Urinary bladder (tissue), 4 donors: ENCODE measurements at places on chromosomes 5 and 9. TPM values are rescaled to one million over a fixed set of nuclear protein-coding genes. Genes with fewer than 3 reads are reported as not detected.

NIM1K gene
- total RNA-seq: 0.53 TPM

DNA sequence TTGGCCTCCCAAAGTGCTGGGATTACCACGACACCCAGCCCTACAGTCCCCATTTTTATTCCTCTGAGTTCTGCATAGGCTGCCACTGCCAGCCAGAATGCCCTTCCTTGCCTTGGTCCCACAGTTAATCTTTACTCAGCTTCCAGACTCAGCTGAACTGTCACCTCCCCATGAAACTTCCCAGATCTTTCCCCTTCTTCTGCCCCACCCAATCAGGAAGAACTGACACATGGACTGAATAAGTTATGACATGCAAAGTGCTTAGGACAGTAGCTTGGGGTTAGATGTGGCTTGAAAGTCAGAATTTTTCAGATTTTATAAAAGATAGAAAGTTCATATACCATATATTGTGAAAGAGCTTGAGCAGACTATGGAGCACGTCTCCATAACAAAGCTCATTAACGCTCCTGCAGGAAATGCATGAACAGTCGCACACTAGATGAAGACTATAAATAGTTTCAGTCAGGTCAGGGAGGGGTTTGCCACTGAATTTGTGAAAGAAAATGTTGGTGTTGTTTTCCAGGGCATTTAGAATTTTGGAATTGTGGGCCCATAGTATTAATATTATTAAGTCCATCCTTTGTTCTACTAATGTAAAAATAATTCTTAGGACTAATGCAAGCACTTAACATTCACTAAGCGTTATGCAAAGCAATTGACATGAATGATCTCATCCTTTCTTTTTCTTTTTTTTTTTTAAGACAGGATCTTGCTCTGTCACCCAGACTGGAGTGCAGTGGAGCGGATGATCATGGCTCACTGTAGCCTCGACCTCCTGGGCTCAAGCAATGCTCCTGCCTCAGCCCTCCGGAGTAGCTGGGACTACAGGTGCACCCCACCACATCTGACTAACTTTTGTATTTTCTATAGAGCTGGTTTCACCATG, 36.1 kb upstream of the DENND1A start:
- DNase-seq: no peak

SPATA31E1 gene
- not detected for total RNA-seq

DNA sequence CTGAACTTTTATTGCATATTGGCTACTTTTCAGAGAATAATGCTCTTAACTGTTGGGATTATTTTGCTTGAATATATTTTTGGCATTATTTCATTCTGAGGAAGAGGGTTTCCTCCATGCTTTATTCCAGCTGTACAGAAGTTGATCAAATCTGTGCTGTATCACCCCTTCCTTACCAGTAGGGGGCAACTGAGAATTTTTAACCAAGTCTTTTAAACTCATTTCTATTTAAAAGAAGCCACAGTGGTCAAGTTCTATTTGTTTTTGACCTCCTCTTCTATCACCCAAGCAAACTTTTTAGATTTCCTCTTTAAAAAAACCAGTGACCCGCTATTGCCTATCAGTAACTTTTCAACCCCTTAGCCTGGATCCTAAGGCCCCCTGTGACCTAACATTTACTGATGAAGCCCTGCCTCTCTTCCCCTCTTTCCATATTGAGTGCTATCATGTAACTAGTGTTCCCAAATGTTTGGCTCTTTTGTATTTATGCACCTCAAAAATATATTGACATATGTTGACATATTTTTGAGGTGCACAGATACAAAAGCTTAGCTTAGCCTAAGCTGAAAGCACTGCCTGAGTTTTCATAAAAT, 80.6 kb downstream of the FBXO4 start:
- DNase-seq: peak; percentile 5

GCNT4 gene
- 16.7 TPM for total RNA-seq

- no peak for DNase-seq
These were observed 68.5 kb downstream of the LMX1B start for GRCh38 chr9:126682113-126682810.

- DNase-seq: no peak
These were observed 656.5 kb upstream of the RIOK2 start for GRCh38 chr5:97839341-97840086.

- peak; percentile 57 for DNase-seq
These were observed at the start of gene C1QTNF3 for GRCh38 chr5:34043099-34043876. TSS of gene C1QTNF3 (minus strand) at chr5:34043213. CDS start at chr5:34043125, 88 bp downstream.

DNA sequence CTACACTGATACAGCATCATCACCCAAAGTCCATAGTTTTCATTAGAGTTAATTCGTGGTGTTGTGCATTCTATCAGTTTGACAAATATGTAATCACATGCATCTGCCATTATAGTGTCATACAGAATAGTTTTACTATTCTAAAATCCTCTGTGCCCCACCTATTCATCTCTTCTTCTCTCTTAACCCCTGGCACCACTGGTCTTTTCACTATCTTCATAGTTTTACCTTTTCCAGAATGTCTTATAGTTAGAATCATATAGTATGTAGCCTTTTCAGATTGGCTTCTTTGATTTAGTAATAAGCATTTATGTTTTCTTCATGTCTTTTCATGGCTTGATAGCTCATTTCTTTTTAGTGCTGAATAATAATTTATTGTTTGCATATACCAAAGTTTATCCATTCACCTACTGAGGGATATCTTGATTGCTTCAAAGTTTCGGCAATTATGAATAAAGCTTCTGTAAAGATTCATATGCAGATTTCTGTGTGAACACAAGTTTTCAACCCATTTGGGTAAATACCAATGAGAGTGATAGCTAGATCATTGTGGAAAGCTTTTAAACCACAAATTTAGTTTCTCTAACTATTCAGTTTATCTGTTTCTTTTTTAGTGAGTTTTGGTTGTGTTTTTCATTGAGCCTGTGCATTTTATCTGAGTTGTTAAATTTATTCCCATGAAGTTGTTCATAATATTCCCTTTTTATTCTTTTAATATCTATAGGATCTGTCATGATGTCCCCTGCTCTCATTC, 84.9 kb downstream of the RALGPS1 start:
- DNase-seq: no peak

SV2C gene
- 2.1 TPM for total RNA-seq
